ENCODE measurements at places on chromosomes 12 and 14.

GRCh38 chr12:42586268-42586667 is 3.3 kb downstream of the PRICKLE1 start:
- no peak for DNase-seq

- no peak for DNase-seq
These were observed 23.2 kb downstream of the BCL11B start for GRCh38 chr14:99248761-99249171.

- peak; percentile 75 for DNase-seq
These were observed 21.6 kb upstream of the GPR132 start for GRCh38 chr14:105086833-105087307.

GRCh38 chr12:26935636-26936378 is 2.0 kb downstream of the INTS13 start:
- no peak for DNase-seq

DNA sequence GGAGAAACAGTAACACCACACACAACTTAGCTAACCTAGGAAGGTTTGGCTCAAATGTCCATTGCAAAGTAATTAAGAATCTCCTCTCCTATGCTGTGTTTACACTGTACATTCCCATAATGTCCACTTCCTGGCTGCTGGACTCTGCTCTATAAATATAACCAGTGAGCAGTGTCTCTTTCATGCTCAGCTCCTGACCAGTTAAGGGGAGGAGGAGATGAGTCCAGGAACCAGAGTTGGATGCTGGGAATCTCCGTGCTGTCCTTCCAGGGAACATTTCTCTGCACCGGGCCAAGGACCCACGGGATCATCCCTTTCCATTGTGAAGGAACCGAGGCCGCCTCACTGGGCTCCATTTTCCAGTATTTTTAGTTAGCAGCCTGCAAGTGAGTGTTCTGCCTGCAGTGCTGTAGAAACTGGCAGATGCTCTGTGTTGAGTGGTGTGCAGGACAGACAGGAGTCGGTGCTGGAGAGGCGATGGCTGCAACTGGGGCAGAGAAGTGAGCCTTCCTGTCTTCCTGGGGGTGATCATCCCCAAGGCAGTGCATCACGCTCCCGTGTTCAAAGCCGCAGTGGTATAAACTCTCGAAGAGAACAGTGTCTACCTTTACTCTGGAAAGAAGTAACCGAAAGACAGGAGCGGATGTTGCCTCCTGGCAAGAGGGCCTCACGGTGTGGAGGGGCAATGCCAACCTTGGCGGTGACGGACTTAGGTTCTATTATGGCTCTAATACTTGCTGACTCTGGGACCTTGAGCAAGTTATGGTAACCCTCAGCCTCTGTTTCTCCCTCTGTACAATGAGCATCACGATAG is 195.5 kb downstream of the CACNA1C start:
- DNase-seq = no peak

GRCh38 chr12:132522592-132523380 is 32.8 kb downstream of the FBRSL1 start:
- no peak for DNase-seq

All from stimulated activated CD4-positive, alpha-beta T cell treated with anti-CD3 and anti-CD28 coated beads, Interleukin-15, amount 100 ng/mL, for 1 hour (primary cell).